ENCODE measurements at places on chromosomes 4 and X.

GRCh38 chr4:23368081-23368697 lies 521.7 kb downstream of the PPARGC1A start:
- DNase-seq, result peak; percentile 45

DNA sequence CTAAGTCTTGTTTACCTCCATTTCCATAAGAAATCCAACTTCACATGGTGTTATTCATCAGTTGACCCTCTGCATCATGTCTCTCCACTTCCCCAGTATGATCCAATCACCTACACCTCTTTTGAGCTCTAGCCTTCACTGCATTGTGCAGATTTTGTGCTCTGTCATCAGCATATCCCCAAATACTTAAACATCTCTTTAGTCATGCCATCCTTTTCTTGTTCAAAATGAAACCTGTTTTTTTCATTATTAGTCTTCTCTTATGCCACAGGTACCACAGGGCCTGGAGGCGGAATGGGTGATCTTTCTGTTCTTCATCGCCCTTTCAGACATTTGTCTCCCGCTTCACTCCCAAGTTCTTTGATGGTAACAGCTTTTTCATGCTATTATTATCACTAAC lies 382.7 kb upstream of the GALNTL6 start:
- no peak for DNase-seq

- DNase-seq, result no peak
These were observed 329.7 kb downstream of the CCSER1 start for GRCh38 chr4:90456891-90457290.

- no peak for DNase-seq
These were observed 222.6 kb upstream of the RASGEF1B start for GRCh38 chr4:81694176-81694913.

DNA sequence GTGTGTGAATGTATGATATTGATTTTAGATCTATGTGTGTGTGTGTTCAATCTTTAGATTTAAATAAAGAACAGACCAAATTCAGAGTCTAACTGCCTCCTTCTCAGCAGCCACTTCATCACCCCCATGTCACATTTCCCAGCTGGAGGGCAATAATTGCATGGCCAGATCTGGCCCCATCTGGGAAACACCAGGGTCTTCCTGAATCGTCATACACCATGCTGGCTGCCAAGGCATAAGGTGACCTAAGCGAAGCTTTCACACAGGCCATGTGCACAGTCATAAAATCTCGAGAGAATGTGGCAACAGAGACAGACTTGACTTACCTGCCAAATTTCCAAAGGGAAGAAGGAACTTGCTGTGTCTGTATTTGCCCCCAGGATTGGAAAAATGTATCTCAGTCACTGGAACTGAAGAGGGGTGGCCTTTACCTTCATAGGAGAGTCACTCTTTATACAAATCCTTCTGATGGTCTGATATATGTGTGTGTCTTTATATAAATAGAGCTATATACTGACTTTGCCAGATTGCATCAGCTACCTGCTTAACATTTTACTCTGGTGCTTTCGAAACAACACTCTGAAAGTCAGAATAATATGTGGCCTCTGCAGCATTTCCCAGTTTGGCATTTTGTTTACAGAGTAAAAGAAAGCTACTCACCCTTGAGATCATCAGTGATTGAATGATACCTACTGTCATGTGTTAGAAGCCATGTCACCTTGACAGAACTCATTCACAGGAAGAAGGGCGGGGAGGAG lies at the start of gene PLAC1:
TSS of gene PLAC1 (minus strand) at position 470 of the 758 bp plus-strand sequence. CDS start 91,789 bp downstream, outside the sequence.
- DNase-seq, result no peak

DNA sequence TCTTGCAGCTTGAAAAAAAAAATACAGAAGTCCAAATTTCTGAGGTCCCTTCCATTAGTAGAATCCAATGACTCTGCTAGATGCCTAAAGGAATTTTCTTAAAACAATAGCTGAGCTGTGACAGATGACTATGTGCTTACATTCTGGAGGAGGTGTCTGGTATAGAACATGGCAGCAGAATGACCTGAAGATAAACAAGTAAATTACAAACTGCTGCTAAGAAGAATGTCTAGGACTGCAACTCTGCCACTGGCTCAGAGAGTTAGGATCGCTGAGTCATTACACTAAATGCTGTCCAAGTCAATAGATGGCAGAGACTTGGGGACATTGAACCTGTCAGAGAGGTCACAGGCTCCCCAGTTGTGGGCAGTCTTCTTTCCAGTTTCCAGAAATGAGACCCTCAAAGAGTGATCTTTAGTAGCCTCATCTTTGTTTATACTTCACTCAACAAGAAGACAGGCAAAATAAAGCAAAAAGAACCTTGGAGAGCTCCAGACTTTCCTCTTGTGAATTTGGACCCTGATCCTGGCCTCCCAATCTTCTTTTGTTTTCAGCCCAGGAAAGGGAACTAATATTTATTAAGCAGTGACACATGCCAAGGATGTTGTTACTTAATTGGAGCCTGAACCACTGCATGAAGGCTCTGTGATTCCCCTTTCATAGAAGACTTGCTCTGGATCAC lies 56.4 kb upstream of the SCML1 start:
- DNase-seq, result no peak

DNA sequence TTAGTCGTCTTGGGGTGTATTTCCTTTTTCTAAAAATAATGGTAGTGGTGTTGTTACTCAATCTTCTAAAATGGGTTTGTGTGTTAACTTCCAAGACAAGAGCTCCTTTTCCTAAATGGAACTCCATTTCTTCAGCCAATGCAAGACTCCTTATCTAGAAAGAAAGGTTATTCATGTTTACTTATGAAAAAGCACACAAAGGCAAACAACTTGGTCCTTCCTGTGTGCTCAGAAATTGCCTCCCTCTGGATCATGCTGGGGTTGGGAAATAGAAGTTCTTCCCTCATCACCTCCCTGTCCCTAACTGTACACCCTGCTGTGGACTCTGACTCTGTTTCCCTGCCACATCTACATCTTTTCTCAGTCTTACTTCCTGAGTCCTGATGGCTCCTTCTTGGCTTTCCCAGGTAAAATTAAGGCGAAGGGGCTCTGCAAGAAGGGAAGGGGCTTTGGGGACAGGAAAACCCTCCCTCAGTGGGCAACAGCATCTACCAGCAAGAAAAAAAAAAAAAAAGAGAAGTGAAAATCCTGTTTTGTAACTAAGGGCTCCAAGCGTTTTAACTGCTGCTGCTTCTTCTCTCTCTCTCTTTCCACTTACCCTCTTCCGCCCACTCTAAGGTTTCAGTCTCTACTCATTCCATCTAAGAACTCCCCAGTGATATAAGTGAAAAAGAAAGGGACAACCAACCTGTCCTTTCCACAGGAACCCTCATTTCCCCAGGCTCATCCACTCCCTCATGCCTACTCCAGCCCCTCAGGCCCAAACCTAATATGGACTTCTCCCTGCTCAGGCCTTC lies 19.8 kb upstream of the TASL start:
- no peak for DNase-seq

DNA sequence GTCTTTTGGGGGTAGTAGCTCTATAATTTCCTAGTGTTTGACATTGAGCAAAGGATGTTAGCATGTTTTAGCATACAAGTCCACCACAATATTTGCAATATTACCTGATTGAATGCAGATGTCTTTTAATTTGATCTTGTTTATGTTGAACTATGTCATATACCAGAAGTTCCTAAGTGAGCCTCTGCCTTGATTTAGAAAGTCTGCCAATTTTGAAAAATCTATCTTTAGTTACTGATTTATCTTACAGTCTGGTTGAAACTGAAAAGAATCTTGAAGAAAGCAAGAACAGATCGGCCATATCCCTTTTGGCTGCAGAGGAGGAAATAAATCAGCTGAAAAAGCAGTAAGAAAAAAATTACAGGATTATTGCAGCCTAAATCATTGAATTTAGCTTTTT lies 18.5 kb downstream of the SPATA18 start:
- DNase-seq, result no peak

- no peak for DNase-seq
These were observed 6.1 kb upstream of the ACOT9 start for GRCh38 chrX:23749129-23749528.

DNA sequence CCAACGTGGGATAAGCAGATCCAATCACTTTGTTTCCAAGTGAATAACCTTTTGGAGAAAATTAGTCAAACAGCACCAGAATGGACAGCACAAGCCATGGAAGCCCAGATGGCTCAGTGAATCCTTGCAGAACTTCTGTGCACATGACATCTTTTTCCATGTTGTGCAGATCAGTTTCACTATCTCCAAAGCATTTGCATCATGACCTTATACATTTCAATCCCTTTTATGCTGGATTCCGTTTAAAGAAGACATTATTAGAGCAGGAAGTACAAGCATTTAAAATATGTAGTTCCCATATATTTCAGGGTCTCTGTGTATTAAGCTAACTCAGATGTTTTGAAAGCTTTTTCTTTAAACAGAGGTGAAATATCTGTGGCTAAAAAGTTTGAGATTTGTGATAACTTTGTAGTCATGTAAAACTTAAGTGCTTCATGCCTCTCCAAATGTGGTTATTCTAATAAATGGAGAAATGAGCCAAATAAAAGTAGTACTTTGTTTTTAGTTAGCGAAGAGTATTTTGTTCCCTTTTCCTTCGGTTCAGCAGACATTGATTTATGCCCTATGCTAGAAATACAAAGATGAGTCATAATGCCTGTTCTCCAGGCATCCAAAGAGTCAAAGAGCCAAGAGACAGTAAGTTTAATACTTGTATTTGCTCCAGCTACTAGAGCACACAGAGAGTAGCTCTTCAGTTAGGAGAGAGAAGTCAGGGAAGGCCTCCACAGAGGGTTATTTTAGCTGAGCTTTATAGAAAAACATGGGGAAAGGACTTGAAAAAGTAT lies 39.0 kb downstream of the PLAC8 start:
- DNase-seq, result no peak

- no peak for DNase-seq
These were observed 859.5 kb downstream of the STIM2 start for GRCh38 chr4:27720010-27720766.

DNA sequence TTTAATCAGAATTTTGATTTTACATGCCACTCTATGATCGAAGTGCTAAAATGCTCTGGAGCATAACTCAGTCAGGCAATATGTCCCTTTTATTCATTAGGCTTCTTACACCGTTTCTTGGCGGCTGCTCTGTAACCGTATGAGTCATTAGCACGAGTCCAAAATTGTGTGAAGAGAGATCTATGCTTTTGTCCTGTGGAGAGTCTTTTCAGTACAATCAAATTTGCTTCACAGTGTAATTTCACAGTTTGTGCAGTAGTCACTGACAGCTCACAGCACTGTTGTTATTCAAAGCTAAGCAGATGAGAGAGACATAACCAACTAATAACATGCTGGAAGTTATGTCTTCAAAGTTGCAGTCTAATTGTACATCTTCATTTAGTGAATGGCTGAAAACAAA lies 167.8 kb downstream of the PCDH10 start:
- DNase-seq, result no peak

DNA sequence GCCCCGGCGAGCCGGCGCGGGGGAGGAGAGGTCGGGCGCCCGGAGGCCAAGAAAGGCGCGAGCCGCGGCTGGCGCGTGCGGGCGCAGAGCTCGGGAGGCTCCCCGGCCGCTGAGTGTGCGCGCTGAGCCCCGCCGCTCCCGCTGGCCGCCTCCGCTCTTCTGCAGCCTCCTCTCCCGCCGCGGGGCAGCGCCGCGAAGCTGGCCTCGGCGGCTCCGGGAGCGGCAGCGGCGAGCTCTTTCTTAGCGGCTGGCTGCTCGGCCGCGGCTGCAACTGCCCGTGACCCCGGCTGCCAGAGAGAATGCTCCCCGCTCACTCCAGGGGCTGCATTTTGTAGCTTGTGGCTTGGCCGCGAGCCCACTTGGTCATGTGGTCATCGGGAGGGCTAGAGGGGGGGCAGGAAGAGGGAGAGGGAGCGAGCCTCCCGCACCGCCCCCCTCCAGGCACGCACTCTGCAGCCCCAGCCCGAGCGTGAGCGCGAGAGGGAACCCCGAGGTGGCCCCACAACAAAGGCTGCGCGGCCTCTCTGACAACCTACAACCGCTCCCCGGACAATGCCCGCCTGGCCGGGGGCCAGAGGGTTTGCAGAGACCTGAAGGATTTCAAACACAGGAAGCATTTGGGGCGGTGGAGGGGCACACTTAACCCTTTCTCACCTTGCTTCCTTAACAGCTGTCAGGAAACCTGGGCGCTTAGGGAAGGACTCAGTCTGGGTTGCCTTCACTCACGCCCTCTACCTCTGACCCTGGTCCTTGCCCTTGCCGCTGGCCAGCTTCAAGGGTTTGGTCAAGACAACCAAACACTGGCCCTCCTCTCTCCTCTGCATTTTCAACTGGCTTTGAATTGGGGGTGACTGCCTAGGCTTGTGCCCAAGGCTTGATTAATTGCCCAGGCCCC lies at the start of gene APLN:
TSS of gene APLN (minus strand) at position 305 of the 895 bp plus-strand sequence. CDS start 326 bp downstream, outside the sequence.
- DNase-seq, result peak; percentile 32

- no peak for DNase-seq
These were observed 4.6 kb upstream of the KANTR start for GRCh38 chrX:53089224-53089842.

GRCh38 chr4:113146876-113147358 lies 97.5 kb downstream of the ANK2 start:
- no peak for DNase-seq

- no peak for DNase-seq
These were observed 423.2 kb downstream of the RPA4 start for GRCh38 chrX:97306771-97307470.

- no peak for DNase-seq
These were observed 20.1 kb downstream of the ZNF185 start for GRCh38 chrX:152917656-152918579.

DNA sequence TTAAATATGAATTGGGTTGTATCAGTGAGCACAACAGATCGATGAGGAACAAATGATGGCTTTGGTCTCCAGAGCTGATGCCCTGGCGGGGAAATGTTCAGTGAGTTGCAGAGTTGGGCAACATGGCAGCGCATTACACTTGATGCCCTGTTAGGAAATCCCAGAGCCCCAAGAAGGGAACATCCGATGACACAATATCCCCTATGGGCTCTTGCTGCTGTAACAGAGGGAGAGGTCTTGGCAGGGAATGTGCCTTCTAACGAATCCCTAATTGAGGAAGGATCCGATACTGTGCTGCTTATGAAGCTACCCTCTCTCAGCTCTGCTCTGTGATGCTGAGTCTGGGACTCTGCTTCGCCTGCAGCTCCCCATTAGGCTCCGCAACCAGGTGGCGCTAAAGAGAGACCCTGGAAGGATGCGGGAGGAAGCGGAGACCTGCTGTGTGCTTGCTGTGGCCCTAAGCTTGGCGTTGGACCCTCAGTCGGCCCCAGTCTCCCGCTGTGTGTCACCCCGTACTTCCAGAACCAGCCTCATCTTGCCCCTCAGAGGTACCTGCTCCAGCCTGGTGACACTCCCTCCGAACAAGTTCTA lies 38.9 kb downstream of the PDHA1 start:
- DNase-seq, result peak; percentile 78

- no peak for DNase-seq
These were observed 91.2 kb downstream of the RAP1GDS1 start for GRCh38 chr4:98352396-98352795.

GRCh38 chr4:40940317-40940741 lies 190.6 kb downstream of the NSUN7 start:
- DNase-seq, result no peak
